ENCODE measurements at places on chromosomes 3 and 15.

GRCh38 chr3:110149763-110150162, 812.4 kb upstream of the DPPA4 start:
- DNase-seq: no peak

DNA sequence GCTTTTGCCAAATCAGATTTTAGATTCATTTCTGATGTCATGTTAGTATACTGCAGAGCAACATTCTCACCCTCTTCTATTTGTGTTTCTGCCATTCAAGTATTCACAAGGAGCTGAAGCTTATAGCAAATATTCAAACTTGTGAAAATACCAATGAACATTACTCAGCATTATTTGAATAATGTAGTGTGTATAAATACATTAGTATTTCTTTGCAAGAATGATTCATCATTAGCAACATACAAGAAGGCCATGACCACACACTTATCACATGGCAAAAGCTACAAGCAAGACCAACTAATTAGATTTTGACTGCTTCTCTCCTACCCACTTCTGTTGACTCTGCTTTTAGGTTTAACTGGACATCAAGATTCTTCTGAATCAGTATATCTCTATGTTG, 124.9 kb downstream of the IGSF11 start:
- DNase-seq: no peak

- DNase-seq: no peak
Measured at GRCh38 chr3:157131861-157132260, 28.1 kb downstream of the CCNL1 start.

GRCh38 chr3:53038679-53039375, 7.0 kb downstream of the SFMBT1 start:
- DNase-seq: no peak

DNA sequence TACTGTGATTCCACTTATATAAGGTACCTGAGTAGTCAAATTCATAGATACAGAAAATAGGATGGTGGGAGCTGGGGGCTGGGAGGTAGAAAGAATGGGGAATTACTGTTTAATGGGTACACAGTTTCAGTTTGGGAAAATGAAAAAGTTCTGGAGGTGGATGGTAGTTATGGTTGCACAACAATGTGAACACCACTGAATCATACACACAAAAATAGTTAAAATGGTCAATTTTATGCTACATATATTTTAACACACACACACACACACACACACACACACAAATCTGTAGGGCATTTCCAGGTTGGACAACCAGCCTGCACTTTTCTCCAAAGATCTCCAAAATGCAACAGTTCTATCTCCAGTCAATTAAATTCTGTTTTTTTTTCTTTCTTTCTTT, 1.4 kb downstream of the CCDC32 start:
- no peak for DNase-seq
